ENCODE measurements at places on chromosomes 7 and 10. TPM values are rescaled to one million over a fixed set of nuclear protein-coding genes. Genes with fewer than 3 reads are reported as not detected.

AVL9 gene
- total RNA-seq: 53.6 TPM

VENTX gene
- total RNA-seq: 2.7 TPM

ANKRD7 gene
- total RNA-seq: not detected

IL6 gene
- total RNA-seq: 0.52 TPM

GPR141 gene
- total RNA-seq: 1.9 TPM

NYAP1 gene
- total RNA-seq: 1.2 TPM

Data from mucosa of gallbladder (tissue), 1 donor.